HFFc6 (cell line): ENCODE measurements at places on chromosomes 16 and 17.

DNA sequence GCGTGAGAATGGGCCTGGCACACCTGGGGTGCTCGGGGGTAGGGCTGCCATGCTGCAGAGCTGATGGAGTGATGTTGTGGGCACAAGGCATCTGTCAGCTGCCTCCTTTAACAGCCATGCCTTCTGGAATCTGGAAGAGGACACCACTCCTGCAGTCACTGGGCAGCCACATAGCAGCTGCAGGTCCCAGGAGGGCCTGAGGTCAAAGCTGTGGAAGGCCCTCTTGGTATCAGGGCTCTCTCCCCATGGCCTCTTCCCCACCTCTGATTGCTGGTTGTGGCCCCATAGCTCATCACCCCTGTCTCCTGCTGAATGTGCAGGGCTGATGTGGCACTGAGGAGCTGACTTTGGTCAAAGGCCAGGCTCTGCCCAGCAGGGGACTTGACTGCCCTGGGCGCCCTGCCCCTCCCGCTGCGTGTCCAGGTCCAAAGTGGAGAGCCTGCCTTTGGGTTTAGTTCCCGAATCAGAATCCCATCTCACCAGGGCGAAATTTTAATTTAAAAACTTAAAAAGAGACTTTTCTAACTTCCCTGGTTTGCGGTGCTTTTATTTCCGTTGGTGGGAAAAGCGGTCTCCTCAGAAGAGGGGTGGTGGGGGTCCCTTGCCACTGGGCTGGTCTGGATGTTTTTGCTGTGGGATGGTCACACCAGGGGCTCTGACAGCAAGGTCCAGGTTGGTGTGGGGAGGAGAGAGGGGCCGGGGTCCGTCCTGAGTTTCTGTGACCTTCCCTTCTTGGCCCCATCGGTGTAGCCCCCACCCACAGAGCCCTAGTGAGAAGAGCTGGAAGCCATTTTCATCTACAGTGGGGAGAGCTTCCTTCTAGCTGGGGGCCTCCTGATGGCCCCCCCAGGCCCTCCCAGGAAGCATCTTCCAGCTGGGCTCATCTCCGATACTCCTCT is 5.9 kb downstream of the UBALD2 start:
- no peak for DNase-seq

GRCh38 chr17:61465550-61466237 is 13.5 kb downstream of the TBX4 start:
- DNase-seq, result no peak

DNA sequence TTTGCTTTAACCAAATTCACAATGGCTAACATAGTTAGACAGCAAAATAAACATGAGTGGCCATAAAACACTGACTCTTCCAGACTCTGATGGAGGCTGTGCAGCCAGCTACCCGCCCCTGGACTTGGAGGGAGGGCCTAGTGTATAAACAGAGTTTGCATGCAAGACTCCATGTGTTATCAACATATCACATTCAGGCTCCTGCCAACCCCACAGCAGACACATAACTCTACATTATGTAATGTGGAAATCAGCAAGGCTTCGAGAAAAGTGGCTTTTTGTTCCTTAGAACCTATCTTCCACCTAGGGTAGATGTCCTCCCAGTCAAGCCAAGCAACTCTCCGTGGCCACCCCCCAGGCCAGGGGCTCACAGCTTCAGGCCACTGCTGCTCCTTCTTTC is 19.3 kb upstream of the SOX9 start:
- no peak for DNase-seq

- DNase-seq, result no peak
These were observed 408.0 kb downstream of the UTP18 start for GRCh38 chr17:51668155-51668962.

GRCh38 chr17:10127819-10128425 is 70.5 kb downstream of the GAS7 start:
- DNase-seq, result peak; percentile 88

DNA sequence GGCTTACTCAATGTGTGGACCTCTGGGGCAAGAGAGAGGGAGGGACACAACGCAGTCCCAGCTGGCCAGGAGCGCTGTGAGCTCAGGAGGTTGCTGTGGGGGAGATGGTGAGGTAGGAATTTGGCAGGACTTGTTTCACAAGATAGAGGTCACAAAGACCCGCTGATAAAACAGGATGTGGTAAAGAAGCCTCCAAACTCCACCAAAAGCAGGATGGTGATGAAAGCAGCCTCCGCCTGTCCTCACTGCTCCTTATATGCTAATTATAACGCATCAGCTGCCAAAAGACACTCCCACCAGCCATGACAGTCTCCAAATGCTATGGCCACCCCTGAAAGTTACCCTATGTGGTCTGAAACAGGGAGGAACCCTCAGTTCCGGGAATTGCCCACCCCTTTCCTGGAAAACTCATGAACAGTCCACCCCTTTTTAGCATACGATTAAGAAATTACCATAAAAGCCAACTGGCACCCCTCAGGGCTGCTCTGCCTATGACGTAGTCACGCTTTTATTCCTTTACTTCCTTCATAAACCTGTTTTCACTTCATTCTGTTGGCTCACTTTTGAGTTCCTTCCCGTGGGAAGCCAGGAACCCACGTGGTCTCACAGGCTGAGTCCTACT is 5.3 kb upstream of the EIF4A3 start:
- DNase-seq, result no peak

GRCh38 chr17:69978056-69978646 is 96.9 kb upstream of the KCNJ16 start:
- no peak for DNase-seq

- DNase-seq, result peak; percentile 61
These were observed at the start of gene FAAP100 for GRCh38 chr17:81552244-81553017. Gene FAAP100, minus strand, starts transcription at chr17:81552353. Its CDS starts 23 bp downstream, at chr17:81552330.

DNA sequence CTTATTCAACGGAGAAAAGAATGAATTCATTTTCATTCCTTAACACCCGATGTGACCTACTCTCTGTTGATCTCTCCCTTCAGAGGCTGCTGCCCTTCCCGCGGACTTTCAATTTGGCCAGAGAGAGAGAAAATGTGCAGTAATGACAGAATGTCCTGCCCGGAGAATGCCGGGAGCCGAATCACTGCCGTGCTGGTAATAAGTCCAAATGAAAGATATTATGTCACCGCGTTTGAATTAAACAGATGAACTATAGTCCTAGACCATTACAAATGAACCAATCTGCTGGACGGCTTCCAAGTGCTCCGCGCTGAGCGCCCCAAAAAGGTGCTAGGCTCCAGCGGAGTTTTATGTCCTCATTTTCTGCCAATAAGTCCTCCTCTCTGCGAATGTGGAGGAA is 14.7 kb upstream of the C16orf82 start:
- no peak for DNase-seq

GRCh38 chr16:22885951-22886350 is 72.0 kb downstream of the HS3ST2 start:
- no peak for DNase-seq

GRCh38 chr17:36014946-36015345 is 2.8 kb downstream of the CCL23 start:
- no peak for DNase-seq

- DNase-seq, result peak; percentile 80
These were observed 1.9 kb downstream of the PMP22 start for GRCh38 chr17:15263206-15263579.

DNA sequence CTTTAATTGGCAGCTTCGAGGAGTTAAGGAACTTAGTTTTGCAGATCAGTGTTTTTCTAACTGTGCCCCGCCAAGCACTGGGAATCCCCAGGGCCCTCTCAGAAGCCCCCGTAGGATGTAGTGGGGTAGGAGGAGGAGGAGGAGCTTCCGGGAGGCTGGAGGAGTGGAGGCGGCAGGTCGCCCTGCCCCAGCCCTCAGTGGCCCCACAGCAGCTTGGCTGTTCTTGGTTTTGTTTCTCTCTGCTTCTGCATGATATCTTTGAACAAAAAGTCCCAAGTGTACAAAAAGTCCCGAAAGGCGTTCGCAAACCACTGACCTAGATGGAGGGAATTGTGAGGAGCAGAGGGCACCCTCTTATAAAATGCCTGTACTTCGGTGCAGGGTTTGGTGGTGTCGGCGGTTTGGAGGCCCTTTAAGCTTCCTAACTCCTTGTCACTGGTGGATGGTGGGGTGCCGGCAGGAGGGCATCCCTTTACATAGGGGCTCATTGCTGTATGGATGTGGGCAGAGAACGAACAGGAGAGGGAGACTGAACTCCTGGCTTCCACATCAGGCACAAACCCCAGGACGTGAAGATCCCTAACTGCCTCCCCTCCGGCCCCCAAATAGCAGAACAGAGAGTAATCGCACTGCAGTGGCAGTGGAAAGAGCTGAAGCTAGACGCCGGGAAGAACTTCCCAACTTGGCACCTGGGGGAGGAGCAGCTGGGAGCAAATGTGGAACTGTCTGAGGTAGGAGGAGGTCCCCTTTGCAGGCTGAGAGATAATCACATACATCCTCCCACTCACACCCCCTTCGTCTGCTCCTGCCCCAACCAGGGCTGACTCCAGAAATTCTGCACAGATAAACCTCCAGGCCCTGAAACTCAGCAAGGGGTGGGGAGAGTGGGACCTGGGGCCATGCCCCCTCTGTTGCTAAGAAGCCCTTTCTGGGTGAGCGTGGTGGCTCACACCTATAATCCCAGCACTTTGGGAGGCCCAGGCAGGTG is 20.1 kb downstream of the EPOP start:
- DNase-seq, result no peak

- peak; percentile 57 for DNase-seq
These were observed 8.2 kb downstream of the CAPN15 start for GRCh38 chr16:535446-536405.

DNA sequence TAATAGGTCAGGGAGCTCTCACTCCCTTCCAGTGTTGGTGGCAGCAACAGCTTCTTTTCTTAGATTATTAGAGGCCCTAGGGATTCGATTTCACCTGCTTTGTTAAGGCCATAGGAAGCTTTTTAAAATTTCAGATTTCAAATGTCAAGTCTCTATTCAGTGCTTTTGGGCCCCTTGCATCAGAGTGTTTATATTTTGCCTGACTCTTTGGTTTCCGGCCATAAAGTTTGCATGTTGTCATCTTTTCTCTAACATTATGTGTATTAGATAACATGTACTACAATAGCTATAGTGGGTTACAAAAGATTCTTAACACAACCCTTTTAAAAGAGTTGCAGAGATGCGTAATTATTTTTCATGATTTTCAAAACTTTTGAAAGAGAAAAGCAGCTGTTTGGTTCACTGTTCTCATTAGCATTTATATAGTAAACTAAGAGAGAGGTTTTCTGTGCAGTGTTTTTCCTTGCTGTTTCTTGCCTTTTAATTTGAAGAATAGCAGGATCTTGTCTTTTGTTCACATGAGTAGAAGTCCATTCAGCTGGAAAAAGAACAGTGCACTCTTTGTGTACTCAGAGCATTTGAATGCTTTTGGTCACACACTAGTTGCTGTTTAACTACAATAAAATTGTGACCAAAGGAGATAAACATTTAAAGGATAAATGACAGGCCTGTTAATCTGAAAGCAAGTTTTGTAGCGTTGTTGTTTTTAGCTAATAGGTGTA is 52.5 kb downstream of the FTO start:
- DNase-seq, result no peak

GRCh38 chr17:28613931-28614381 is at the start of gene RSKR:
Gene RSKR, minus strand, starts transcription at chr17:28614185. Its CDS starts 24 bp downstream, at chr17:28614161.
- no peak for DNase-seq

DNA sequence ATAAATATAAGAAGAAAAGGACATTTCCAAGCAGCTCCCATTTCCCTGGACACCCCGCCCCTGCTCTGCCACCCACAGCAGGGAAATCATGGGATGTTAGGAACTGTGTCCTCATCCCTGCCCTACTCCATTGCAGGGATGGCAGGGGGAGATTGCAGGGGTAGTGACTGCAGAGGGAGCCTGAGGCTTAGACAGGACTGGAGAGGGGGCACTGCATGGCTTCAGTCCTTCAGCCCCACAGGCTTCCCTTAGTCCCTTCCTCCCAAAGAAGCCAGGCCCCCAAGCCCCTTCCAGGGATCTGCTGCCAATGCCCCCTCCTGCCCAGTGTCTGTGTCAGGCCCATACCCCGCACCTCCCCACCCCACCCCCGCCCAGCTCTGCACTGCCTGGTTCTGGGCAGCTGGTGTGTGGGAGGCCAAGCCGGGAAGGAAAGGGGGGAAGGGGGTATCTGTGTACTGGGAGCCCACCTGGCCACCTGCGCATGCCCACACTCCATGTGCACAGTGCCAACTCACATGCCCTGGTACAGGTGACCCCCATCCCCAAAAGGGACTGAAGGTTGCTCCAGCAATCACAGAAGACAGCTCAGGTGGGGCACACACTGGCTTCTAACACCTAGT is 3.3 kb downstream of the RUNDC3A start:
- DNase-seq, result no peak
